Tibial nerve (tissue), 4 donors: ENCODE measurements at places on chromosomes 16 and 17. TPM values are rescaled to one million over a fixed set of nuclear protein-coding genes. Genes with fewer than 3 reads are reported as not detected.

NUP88 gene
- 56.2 TPM for total RNA-seq

JUP gene
- total RNA-seq = 54.0 TPM

WIPI1 gene
- total RNA-seq = 131 TPM

GRCh38 chr16:83176802-83177201 is 550.0 kb downstream of the CDH13 start:
- H3K27ac ChIP-seq = no peak overlapping the region
- no peaks in the 10 kb centered on the region for H3K4me1 ChIP-seq
- no peak overlapping the region for H3K4me3 ChIP-seq
- H3K36me3 ChIP-seq = no peaks in the 10 kb centered on the region
- DNase-seq = no peak

DNA sequence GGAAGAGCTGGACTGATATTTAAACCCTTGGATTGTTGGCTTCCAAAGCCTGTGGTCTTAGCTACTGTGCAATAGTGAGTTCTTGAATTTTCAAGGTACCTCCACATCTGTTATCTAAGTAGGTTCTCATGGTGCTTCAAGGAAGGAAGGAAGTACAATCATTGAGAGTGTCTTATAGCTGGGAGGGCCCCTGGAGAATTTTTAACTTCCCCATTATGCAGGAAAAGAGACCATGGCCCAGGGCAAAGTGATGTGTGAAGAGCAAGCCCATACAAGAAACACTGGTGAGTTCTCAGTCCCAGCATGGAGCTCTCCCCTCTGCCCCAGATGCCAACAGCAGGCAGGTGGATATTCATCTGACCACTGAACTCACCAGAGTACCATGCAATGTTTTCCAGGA is 169.0 kb upstream of the IRX6 start:
- H3K27me3 ChIP-seq = no peaks in the 10 kb centered on the region
- no peak overlapping the region for H3K4me3 ChIP-seq
- no peaks in the 10 kb centered on the region for H3K36me3 ChIP-seq
- H3K27ac ChIP-seq = no peak overlapping the region
- H3K4me1 ChIP-seq = no peaks in the 10 kb centered on the region

GRCh38 chr16:2023092-2024031 is 3.3 kb upstream of the NHERF2 start:
- peaks cover 62% of the 10 kb centered on the region for H3K4me1 ChIP-seq
- no peaks in the 10 kb centered on the region for H3K36me3 ChIP-seq
- peak overlapping the region; percentile 40 for H3K4me3 ChIP-seq
- DNase-seq = peak; percentile 86
- H3K27me3 ChIP-seq = no peaks in the 10 kb centered on the region
- peak overlapping the region; percentile 81 for H3K27ac ChIP-seq

DNA sequence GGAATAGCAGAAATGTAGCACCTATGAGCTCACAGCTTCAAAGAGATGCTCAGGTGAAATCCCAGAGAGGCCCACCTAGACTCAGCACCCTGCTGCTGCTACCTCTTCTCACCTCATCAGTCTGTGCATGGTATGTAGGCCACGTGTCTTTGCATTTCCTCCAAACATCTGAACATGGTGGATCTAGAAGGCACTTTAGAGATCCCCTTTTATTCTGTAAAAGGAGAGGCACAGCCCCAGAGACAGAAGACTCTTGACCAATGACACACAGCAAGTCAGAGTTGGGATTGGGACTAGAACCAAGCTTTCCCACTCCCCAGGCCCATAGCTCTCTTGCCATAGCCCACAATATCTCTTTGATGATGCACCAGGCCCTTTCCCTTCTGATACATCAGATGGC is 19.4 kb upstream of the NKD1 start:
- no peak for DNase-seq
- no peaks in the 10 kb centered on the region for H3K4me1 ChIP-seq
- H3K27ac ChIP-seq = no peak overlapping the region

GRCh38 chr16:61540216-61540615 is 496.0 kb downstream of the CDH8 start:
- H3K36me3 ChIP-seq = no peaks in the 10 kb centered on the region
- H3K27me3 ChIP-seq = no peaks in the 10 kb centered on the region
- no peak overlapping the region for H3K27ac ChIP-seq
- no peaks in the 10 kb centered on the region for H3K4me1 ChIP-seq
- DNase-seq = no peak

DNA sequence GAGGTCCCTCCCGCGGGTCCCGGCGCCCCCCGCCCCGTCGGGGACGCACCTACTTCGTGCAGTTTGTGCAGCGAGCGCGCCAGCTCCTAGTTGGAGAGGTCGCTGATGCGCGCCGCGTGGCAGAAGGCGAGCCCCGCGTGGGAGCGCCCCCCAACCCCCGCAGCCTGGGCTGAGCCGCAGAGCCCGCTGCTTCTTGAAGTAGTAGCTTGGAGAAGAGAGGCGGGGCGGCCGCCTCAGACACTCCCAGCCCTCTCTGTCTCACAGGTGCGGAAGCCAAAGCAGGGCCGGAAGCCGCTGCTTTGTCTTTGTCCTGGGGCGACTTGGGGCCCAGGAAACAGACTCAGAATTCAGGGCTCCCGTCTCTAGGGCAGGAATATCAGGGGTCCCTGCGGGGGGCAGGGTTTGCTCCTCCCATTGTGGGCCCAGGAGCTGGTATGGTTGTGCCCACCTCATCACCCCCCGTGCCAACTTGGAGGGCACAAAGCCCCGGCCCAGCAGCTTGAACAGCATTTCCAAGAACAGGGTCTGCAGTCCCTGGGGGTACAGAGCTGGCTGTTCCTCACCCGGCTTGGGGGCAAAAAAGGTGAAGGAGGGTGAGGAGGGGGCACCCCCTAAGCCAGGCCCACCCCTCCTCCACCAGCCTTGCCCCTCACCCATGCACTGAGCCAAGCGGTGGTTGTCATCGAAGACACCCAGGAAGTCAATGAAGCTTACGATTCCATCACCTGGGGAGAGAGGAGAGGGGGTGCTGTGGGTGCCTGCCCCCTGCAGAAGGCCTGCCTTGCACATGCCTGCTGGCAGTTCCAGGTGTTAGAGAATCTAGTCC is 13.5 kb downstream of the SPATA32 start:
- no peak for DNase-seq
- H3K36me3 ChIP-seq = no peaks in the 10 kb centered on the region
